ENCODE measurements at places on chromosomes 6 and 20. TPM values are rescaled to one million over a fixed set of nuclear protein-coding genes. Genes with fewer than 3 reads are reported as not detected.

Gene MAS1
- not detected for polyA plus RNA-seq

Gene UNC5CL
- polyA plus RNA-seq = not detected

Gene STX11
- 0.90 TPM for polyA plus RNA-seq

Gene CST2
- polyA plus RNA-seq = not detected

Gene HFE
- 23.5 TPM for polyA plus RNA-seq

Gene TTK
- 5.1 TPM for polyA plus RNA-seq

Gene TENT5A
- polyA plus RNA-seq = 19.8 TPM

Gene PRL
- polyA plus RNA-seq = not detected

Gene SLC18B1
- polyA plus RNA-seq = 0.63 TPM

Gene ENPP3
- polyA plus RNA-seq = not detected

Gene RAB5IF
- polyA plus RNA-seq = 92.4 TPM

Gene MYB
- 0.11 TPM for polyA plus RNA-seq

Gene GRM1
- 0.01 TPM for polyA plus RNA-seq

Gene KHDC1L
- not detected for polyA plus RNA-seq

Gene ZNF165
- polyA plus RNA-seq = 0.38 TPM

Gene ZNF831
- not detected for polyA plus RNA-seq

Gene C4B
- polyA plus RNA-seq = 14.4 TPM

Gene MEP1A
- not detected for polyA plus RNA-seq

Gene MATN4
- 0.05 TPM for polyA plus RNA-seq

Gene SEL1L2
- polyA plus RNA-seq = 0.86 TPM

Gene SLCO4A1
- polyA plus RNA-seq = 0.15 TPM

Gene BANF2
- not detected for polyA plus RNA-seq

Gene CHRNA4
- polyA plus RNA-seq = not detected

Gene NCR2
- polyA plus RNA-seq = not detected

Gene TGM3
- polyA plus RNA-seq = not detected

Gene KIFC1
- polyA plus RNA-seq = 32.4 TPM

All from BJ (cell line).